Naive thymus-derived CD8-positive, alpha-beta T cell (primary cell): ENCODE measurements at places on chromosomes 3 and 15.

- H3K36me3 ChIP-seq, result no peaks in the 10 kb centered on the region
- peaks cover 31% of the 10 kb centered on the region for H3K27me3 ChIP-seq
- H3K27ac ChIP-seq, result no peak overlapping the region
- H3K4me1 ChIP-seq, result peaks cover 3% of the 10 kb centered on the region
Observed at GRCh38 chr15:58070801-58071418, 5.4 kb upstream of the ALDH1A2 start.

DNA sequence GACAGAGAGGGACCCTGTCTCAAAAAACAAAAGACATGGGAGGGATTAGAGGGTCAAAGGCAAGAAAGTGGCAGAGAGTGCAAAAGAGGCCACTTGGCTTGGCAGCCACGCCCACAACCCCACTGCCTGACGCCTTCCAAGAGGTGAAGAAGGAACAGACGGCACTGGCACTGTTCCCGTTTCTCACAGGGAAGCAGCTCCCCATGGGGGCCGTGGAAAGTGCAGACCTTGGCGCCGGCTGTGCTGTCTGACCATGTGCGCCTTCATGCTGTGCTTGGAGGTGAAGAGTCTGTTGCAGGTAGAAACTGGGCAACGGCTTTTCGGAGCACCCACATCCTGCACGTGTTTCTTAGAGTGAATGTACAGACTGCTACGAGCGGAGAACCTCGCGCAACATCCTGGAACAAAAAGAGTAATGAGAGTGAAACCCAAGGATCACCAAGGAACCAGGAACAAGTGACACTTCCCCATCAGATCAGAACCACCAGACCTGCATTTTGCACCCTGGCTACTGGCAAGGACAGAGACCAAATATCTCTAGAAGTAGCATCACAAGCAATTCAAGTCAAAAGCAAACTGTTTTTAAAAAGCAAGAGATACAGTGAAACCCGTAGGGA, 9.7 kb downstream of the ZXDC start:
- H3K4me1 ChIP-seq, result peaks cover 22% of the 10 kb centered on the region
- H3K27me3 ChIP-seq, result no peaks in the 10 kb centered on the region
- peaks cover 9% of the 10 kb centered on the region for H3K36me3 ChIP-seq
- H3K4me3 ChIP-seq, result no peak overlapping the region
- H3K27ac ChIP-seq, result no peak overlapping the region
- no peak for DNase-seq

DNA sequence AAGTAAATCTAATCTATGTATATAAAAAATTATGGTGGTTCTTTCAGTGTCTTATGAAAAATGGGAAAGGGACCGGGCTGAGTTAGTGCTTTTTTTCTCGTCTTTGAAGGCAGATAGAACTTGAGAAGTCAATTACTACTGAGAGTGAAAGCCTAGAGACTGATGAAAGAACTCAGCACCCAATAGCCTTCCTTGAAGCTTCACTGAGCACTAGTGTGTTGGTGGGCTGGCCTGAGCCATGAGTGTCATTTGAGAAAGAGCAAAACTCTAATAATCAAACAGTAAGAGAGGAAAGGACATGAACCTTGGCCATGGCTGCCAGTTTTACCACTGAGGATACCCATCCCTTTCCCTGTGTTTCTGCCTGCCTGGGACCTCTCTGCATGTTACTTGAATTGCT, 428.3 kb upstream of the RASGRP1 start:
- DNase-seq, result no peak
- no peak overlapping the region for H3K27ac ChIP-seq
- H3K27me3 ChIP-seq, result peaks cover 29% of the 10 kb centered on the region
- no peaks in the 10 kb centered on the region for H3K36me3 ChIP-seq
- H3K4me3 ChIP-seq, result no peak overlapping the region

- no peaks in the 10 kb centered on the region for H3K27me3 ChIP-seq
- no peaks in the 10 kb centered on the region for H3K4me1 ChIP-seq
- no peak for DNase-seq
- H3K4me3 ChIP-seq, result no peak overlapping the region
- no peak overlapping the region for H3K27ac ChIP-seq
Observed at GRCh38 chr3:83849106-83849730, 1109.6 kb upstream of the CADM2 start.

- no peaks in the 10 kb centered on the region for H3K36me3 ChIP-seq
- no peaks in the 10 kb centered on the region for H3K4me1 ChIP-seq
- H3K4me3 ChIP-seq, result no peak overlapping the region
- no peak for DNase-seq
- no peak overlapping the region for H3K27ac ChIP-seq
Observed at GRCh38 chr15:29785642-29786041, 36.6 kb downstream of the TJP1 start.

DNA sequence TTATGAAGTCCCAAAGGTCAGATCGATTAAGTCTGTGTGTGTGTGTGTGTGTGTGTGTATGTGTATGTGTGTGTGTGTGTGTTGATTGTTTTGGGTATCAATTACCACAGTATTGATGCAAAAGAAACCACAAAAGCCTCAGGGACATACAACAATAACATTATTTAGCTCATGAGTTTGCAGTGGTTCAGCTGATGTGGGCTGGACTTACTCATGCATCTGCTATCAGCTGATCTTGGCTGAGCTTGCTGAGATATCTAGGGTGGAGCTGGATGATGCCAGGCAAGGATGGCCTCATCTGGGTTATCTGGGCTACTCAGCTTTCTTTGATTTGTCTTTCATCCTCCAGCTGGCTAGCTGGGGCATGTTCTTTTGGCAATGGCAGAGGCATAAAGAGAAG, 82.4 kb upstream of the PRR23C start:
- no peak overlapping the region for H3K27ac ChIP-seq
- no peaks in the 10 kb centered on the region for H3K4me1 ChIP-seq
- no peak overlapping the region for H3K4me3 ChIP-seq
- no peak for DNase-seq
- H3K36me3 ChIP-seq, result no peaks in the 10 kb centered on the region

DNA sequence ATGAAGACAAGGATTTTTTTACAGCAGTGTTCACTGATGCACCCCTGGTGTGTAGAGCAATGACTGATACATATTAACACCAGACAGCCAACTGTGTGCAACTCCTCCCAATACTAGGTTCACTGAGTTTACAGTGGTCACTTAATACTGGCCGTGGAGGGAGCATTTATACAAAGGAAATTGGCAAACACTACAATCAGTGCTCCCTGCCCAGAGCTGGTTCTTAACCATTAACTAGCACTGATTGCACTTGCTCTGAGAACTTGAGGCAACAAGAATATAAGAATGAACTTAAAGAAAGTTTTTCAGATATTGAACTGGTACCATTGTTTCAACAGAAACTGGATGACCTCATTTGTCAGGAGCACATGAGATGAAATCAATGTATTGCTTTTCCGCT, 110.6 kb downstream of the MAGI1 start:
- H3K27ac ChIP-seq, result no peak overlapping the region
- H3K4me1 ChIP-seq, result no peaks in the 10 kb centered on the region
- H3K36me3 ChIP-seq, result no peaks in the 10 kb centered on the region
- H3K27me3 ChIP-seq, result no peaks in the 10 kb centered on the region
- DNase-seq, result no peak

GRCh38 chr3:59692117-59692516, 642.3 kb upstream of the CFAP20DC start:
- no peaks in the 10 kb centered on the region for H3K4me1 ChIP-seq
- H3K27me3 ChIP-seq, result no peaks in the 10 kb centered on the region
- H3K27ac ChIP-seq, result no peak overlapping the region
- peaks cover 3% of the 10 kb centered on the region for H3K36me3 ChIP-seq
- no peak overlapping the region for H3K4me3 ChIP-seq
